ENCODE measurements at places on chromosomes 4 and X. TPM values are rescaled to one million over a fixed set of nuclear protein-coding genes. Genes with fewer than 3 reads are reported as not detected.

USP17L24 gene
- total RNA-seq = not detected

ZMAT1 gene
- 1.6 TPM for total RNA-seq

UGT8 gene
- not detected for total RNA-seq

CFI gene
- not detected for total RNA-seq

TMPRSS11B gene
- total RNA-seq = not detected

XG gene
- total RNA-seq = 0.95 TPM

FRAS1 gene
- total RNA-seq = not detected

SPANXA1 gene
- total RNA-seq = not detected

FGD1 gene
- total RNA-seq = 0.07 TPM

KLF8 gene
- 13.5 TPM for total RNA-seq

CLCN5 gene
- 3.2 TPM for total RNA-seq

IL1RAPL1 gene
- total RNA-seq = not detected

ENPEP gene
- 1.1 TPM for total RNA-seq

ITM2A gene
- 131 TPM for total RNA-seq

SLC9B1 gene
- total RNA-seq = 1.1 TPM

TXK gene
- total RNA-seq = 40.8 TPM

FAM236A gene
- not detected for total RNA-seq

SLC10A4 gene
- not detected for total RNA-seq

SSX2 gene
- not detected for total RNA-seq

AKAP4 gene
- not detected for total RNA-seq

ASMT gene
- not detected for total RNA-seq

MAGEE2 gene
- not detected for total RNA-seq

HSFX2 gene
- 0.59 TPM for total RNA-seq

SLC49A3 gene
- 0.66 TPM for total RNA-seq

MGARP gene
- not detected for total RNA-seq

MAP7D2 gene
- 0.12 TPM for total RNA-seq

GAGE13 gene
- total RNA-seq = not detected

BMPR1B gene
- not detected for total RNA-seq

CEP44 gene
- total RNA-seq = 15.2 TPM

MAGEB16 gene
- total RNA-seq = not detected

FHDC1 gene
- 0.15 TPM for total RNA-seq

STARD8 gene
- 2.1 TPM for total RNA-seq

CNGA1 gene
- total RNA-seq = not detected

All from T-helper 1 cell treated with Interleukin-12 subunit alpha and Interleukin-12 subunit beta and Interleukin-4 antibody, amounts not matched to agents 30 ng/mL and 1 ng/mL, for 36 hours (primary cell).